ENCODE measurements at places on chromosomes 5 and 9.

DNA sequence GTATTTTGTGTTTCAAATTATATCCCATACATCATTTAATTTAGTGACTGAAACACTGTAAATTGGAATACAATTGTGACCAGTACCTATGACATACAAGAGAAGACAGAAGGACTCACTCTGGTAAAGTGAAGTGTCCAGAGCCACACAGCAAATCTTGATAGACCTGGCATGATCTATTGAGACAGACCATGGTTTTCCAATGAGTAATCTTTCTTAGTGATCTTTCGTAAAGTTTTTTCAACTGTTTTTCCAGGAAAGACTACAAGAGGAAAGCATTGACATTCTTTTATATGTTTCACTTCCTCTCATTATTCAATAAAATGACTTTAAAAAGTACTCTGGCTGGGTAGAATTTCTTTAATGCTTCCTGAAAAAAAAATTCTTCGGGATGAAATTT, 43.3 kb upstream of the ALDH1A1 start:
- DNase-seq: no peak

DNA sequence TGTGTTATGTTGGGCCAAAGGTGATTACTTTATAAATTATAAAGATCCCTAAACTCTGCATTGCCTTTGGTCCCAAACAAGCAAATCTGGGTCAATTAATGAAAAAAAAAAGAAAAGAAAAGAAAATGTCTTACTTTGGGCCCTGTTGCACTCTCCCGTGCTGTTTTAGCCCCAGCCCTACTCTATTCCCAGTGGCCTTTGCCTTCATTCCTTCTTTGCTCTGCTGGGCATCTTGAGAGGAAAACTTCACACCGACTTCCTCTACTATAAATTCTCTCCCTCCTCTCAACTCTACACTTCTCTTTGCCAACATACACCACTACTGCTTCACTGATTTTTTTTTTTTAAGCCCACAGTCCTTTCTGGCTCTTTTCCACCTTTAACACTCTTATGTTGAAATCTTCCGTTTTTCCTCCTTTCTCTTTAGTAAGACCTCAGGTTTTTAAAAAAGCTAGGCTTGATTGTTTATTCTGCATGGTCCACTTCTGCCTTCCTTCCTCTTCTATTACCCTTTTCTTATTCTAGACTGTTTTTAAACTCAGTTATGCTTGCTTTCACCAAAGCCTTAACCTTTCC, 4.5 kb upstream of the MSMP start:
- no peak for DNase-seq

GRCh38 chr9:132078699-132079356, 839 bp downstream of the MED27 start:
- no peak for DNase-seq

DNA sequence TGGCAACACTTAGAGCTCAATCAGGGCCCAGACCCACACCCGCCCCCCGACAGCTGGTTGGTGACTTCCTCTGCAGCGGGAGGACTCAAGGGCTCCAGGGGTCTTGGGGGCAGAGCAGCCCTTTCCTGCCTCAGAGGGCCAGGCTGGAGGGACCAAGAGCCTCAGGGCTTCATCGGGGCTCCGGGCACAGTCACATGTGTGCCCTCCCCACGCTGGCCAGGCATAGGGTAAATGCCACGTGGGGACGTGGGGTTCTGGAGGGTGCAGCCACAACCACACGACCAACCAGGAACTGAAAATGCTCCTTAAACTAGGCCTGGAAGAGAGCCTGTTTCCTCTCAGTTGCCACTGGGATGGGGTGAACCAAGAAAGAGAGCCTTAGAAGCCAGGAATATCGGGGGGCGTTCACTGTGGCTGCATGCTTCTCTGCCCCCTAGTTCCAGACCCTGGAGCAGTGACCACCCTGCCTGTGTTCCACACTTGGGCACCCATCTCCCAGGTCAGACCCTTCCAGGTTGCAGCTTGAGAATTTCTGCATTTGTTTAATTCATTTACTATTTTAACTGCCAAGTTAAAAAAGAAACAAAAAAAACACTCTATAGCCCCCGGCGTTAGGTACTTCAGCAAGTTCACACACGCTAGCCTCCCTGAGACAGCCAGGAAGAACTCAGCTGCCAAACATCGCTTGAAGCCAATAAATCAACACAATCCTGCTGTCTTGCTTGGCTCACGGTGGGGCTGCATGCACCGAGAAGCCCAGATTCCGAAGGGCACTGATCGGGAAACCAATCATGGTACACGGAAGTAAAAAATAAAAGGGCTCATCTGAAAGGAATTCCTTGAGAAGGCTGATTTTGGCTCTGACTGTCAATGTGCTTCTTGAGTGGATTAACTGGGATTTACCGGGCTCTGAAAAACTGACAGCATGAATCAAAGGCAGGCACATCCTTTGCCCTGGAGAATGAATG, 56.1 kb upstream of the PHYKPL start:
- DNase-seq: no peak

- peak; percentile 8 for DNase-seq
Observed at GRCh38 chr9:133238851-133239532, 29.9 kb upstream of the OBP2B start.

- no peak for DNase-seq
Observed at GRCh38 chr9:72924154-72924790, 28.6 kb downstream of the ALDH1A1 start.

GRCh38 chr5:61256474-61256873, 75.6 kb upstream of the ZSWIM6 start:
- DNase-seq: peak; percentile 25

- DNase-seq: no peak
Observed at GRCh38 chr5:36691226-36691625, 84.8 kb downstream of the SLC1A3 start.

- no peak for DNase-seq
Observed at GRCh38 chr9:6672118-6672517, 26.6 kb upstream of the GLDC start.

- peak; percentile 22 for DNase-seq
Observed at GRCh38 chr5:39447968-39448367, 23.2 kb upstream of the DAB2 start.

GRCh38 chr5:148687427-148687826, 33.1 kb upstream of the HTR4 start:
- DNase-seq: peak; percentile 17

DNA sequence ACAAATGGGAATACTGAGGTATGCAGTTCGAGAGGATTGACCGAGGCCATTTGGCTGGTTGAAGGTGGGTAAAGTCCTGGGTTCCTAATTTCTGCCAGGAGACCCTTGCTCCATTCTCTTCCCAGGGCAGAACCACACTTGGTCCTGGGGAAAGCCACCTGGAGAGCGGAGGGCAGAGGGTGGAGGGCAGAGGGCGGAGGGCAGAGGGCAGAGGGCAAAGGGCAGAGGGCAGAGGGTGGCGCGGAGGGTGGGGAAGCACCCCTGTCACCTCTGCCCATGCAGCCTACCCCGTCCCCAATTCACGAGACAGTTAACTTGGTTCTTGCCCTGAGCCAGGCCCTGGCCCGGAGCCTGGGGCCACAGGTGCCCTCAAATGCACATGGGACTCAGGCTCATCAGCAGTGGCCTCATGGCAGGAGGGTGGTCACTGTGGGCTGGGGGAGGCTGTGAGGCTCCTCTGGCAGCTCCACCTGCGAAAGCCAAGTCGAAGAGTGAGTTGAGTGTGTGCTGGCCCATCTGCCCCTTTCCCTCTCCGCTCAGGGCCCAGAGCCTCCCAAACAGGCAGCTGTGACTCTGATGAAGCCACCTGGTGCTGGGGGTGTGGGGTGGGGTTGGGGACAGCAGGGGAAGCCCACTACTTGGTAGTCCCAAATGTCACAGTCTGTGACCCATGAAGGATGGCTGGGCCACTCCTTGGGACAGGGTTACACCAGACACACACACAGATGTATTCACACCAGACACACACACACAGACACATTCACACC, 28.0 kb upstream of the FCN1 start:
- no peak for DNase-seq

DNA sequence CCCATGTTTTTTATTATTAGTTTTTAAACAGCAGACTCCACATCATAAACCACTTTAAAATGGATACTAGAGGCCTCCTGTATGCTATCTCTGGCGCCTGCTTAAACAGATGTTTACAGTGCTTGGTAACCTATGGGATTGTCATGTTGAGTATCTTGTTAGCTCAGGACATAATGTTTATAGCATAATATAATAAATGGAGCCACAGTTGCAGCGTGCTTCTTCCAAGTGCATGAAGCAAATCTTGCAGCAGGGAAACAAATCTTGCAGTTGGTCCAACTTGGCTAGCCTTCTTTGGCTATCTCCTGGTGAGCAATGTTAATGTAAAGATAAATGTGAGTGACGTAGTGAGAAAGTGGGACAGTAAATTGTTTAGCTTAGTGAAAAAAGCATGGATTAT, 2.8 kb downstream of the GHR start:
- DNase-seq: no peak

GRCh38 chr9:138114501-138115245, 237.1 kb downstream of the CACNA1B start:
- no peak for DNase-seq

- DNase-seq: no peak
Observed at GRCh38 chr9:596703-597102, 244.8 kb upstream of the DMRT1 start.

Measured in astrocyte of the spinal cord (primary cell).